PC-9 (cell line): ENCODE measurements at places on chromosomes 11 and 22. TPM values are rescaled to one million over a fixed set of nuclear protein-coding genes. Genes with fewer than 3 reads are reported as not detected.

DNA sequence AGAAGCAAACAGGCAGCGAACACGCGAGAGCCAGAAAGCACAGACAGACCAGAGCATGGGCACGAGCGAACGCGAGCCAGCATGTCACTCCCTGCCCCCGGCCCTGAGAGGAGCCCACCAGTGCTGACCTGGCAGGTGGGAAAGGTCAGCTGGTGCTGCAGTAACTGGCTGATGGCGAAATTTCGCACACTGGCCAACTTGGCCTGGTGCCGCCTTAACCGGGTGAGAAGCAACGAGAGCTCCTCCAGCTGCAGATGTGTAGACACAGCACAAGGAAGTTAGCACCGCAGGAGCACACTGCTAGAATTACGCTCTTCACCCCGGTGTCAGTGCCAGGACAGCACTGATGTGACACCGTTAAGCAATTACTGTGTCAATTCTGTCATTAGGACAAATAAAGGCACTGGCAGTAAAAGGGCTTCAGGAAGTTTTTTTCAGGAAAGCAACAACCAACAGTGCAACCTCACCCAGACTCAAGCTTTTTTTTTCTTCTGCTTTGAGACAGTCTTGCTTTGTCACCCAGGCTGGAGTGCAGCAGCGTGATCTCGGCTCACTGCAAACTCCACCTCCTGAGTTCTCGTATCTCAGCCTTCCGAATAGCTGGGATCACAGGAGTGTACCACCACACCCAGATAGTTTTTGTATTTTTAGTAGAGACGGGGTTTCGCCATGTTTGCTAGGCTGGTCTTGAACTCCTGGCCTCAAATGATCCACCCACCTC is 76.8 kb downstream of the C11orf58 start:
- no peaks in the 10 kb centered on the region for H3K27me3 ChIP-seq
- no peak overlapping the region for H3K4me3 ChIP-seq
- no peak for DNase-seq

GRCh38 chr22:24072361-24072760 is 61.3 kb downstream of the CABIN1 start:
- H3K4me3 ChIP-seq: no peak overlapping the region
- DNase-seq: no peak
- no peaks in the 10 kb centered on the region for H3K36me3 ChIP-seq
- H3K4me1 ChIP-seq: no peaks in the 10 kb centered on the region

DNA sequence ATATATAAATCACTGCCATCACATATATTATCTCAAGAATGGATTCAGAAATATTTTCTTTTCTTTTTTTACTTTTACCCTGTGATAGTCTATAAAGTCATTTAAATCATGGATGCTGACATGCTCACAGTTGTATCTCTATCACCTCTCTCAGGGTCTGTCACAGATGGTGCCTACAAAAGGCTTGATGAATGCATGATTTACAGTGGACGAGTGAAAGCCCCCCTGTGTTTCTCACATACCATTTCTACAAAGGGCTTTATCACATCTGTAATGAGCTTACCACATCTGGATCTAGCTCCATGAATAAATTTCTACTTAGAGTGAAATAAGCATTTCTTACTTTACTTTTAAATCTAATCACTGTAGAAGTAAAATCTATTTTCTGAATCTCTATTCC is 121.4 kb upstream of the CARD18 start:
- H3K27ac ChIP-seq: no peak overlapping the region
- H3K27me3 ChIP-seq: no peaks in the 10 kb centered on the region
- H3K4me3 ChIP-seq: no peak overlapping the region
- H3K4me1 ChIP-seq: no peaks in the 10 kb centered on the region

DNA sequence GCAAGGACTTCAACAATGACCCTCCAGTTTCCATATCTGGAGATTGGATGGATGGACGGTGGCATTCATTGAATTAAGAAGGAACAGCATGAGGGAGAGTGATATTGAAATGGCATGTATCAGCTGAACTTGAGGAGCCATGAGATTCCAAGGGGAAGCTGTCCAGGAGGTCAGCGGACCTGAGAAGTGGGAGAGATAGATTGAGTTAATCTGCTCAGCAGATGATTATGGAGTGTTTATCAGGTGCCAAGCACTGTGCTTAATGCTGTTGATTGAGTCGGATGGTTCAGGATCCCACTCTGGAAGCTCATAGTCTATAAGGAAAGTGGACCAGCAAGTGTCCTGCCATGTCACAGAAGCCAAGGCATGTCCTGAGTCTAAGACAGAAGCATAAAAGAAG is 581.3 kb downstream of the INSC start:
- no peak overlapping the region for H3K27ac ChIP-seq
- H3K4me3 ChIP-seq: no peak overlapping the region
- H3K4me1 ChIP-seq: peaks cover 14% of the 10 kb centered on the region
- DNase-seq: no peak

GRCh38 chr11:76214968-76215548 is 8.8 kb upstream of the WNT11 start:
- no peaks in the 10 kb centered on the region for H3K36me3 ChIP-seq
- DNase-seq: no peak
- 0 out of 2 replicates have a peak, but pooled peaks cover 6% of the 10 kb centered on the region for H3K27me3 ChIP-seq
- no peak overlapping the region for H3K27ac ChIP-seq

- H3K36me3 ChIP-seq: no peaks in the 10 kb centered on the region
- H3K4me3 ChIP-seq: no peak overlapping the region
- no peak overlapping the region for H3K27ac ChIP-seq
- no peaks in the 10 kb centered on the region for H3K27me3 ChIP-seq
Measured at GRCh38 chr22:30892731-30893221, 75.8 kb downstream of the MORC2 start.

DNA sequence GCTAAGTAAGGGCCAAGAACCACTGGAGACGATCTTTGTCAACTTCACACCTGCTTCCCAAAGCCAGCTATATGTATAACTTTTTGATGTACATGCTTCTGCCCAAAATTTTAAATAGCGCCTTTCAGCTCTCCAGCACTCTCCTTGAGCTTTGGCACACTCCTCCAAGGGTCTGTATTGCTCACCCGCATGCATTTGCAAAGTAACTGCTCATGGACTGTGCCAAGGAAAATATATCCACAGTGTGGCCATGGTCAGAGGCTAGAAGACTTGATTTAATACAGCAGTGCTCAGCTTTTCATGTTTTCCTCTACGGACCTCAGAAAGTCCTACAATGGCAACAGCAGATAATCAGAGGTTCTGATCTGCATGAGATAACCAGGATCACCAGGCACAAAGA is 550.1 kb downstream of the SOX6 start:
- no peak overlapping the region for H3K27ac ChIP-seq
- no peaks in the 10 kb centered on the region for H3K36me3 ChIP-seq
- no peak overlapping the region for H3K4me3 ChIP-seq
- DNase-seq: no peak
- no peaks in the 10 kb centered on the region for H3K27me3 ChIP-seq

DNA sequence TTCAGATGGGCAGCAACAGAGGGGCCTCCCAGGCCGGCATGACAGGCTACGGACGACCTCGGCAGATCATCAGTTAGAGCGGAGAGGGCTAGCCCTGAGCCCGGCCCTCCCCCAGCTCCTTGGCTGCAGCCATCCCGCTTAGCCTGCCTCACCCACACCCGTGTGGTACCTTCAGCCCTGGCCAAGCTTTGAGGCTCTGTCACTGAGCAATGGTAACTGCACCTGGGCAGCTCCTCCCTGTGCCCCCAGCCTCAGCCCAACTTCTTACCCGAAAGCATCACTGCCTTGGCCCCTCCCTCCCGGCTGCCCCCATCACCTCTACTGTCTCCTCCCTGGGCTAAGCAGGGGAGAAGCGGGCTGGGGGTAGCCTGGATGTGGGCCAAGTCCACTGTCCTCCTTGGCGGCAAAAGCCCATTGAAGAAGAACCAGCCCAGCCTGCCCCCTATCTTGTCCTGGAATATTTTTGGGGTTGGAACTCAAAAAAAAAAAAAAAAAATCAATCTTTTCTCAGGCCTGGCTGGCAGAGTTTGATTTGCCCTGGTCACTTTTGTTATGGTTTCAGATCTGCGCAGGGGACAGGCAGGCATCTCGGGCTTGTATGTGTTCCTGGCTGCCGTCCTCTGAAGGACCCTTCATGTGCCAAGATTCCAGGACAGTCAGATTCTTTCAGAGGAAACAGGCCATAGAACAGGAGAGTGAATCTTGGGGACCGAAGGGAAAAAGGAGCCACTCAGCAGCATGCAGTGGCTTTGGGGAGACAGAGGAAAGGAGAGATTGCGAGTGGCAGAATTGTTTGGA is 5.3 kb downstream of the TAGLN start:
- no peaks in the 10 kb centered on the region for H3K4me1 ChIP-seq
- H3K36me3 ChIP-seq: no peaks in the 10 kb centered on the region
- no peaks in the 10 kb centered on the region for H3K27me3 ChIP-seq
- H3K27ac ChIP-seq: no peak overlapping the region

- H3K36me3 ChIP-seq: no peaks in the 10 kb centered on the region; the same call in 1 of the 2 replicates
- no peaks in the 10 kb centered on the region for H3K27me3 ChIP-seq
- no peak for DNase-seq
- H3K4me3 ChIP-seq: no peak overlapping the region
Measured at GRCh38 chr11:100705447-100705846, 18.4 kb downstream of the ARHGAP42 start.

GRCh38 chr11:107898270-107898669 is 30.0 kb upstream of the RAB39A start:
- DNase-seq: no peak
- H3K27me3 ChIP-seq: no peaks in the 10 kb centered on the region
- H3K4me3 ChIP-seq: no peak overlapping the region

DNA sequence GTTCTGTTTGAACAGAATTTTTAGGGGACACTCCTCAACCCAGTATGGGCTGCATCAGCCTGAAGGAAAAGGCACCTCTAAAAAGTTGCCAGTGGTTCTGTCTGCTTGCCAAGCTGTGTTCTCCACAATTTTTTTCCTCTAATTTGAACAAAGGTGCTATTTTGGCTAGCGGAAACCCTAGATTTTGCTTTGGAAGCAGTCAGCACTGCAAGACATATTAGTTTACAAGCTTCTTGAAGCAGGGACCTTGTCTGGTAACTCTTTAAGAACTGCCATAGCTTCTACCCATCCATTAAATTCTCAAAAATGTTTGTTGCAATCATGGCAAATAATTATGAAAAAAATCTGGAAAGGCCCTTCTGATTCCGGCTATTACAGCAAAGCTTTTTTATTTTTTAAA is 75.6 kb upstream of the HEPHL1 start:
- no peak overlapping the region for H3K27ac ChIP-seq
- no peaks in the 10 kb centered on the region for H3K36me3 ChIP-seq
- H3K4me1 ChIP-seq: peaks cover 21% of the 10 kb centered on the region
- no peak overlapping the region for H3K4me3 ChIP-seq
- no peaks in the 10 kb centered on the region for H3K27me3 ChIP-seq
- no peak for DNase-seq

GRCh38 chr11:16793009-16793408 is 54.6 kb downstream of the C11orf58 start:
- H3K27me3 ChIP-seq: no peaks in the 10 kb centered on the region
- H3K27ac ChIP-seq: peak overlapping the region; percentile 71; the same call in 1 of the 2 replicates
- peaks cover 35% of the 10 kb centered on the region for H3K4me1 ChIP-seq
- DNase-seq: no peak

DNA sequence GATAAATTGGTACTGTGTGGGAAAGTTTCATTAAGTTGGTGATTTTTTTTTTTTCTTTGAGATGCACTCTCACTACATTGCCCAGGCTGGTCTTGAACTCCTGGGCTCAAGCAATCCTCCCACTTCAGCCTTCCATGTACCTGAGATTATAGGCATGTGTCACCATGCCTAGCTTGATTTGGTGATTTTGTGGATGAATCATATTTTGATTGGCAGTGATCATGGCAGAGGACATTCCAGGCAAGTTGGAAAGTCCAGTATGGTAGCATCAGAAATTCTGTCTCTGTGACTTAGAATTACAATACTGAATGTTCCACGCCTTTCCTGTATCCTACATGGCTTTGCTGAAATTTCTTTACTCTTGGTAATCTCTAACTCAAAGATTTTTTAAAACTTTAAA is 49.4 kb downstream of the HORMAD2 start:
- no peaks in the 10 kb centered on the region for H3K36me3 ChIP-seq
- peak; percentile 40 for DNase-seq

DNA sequence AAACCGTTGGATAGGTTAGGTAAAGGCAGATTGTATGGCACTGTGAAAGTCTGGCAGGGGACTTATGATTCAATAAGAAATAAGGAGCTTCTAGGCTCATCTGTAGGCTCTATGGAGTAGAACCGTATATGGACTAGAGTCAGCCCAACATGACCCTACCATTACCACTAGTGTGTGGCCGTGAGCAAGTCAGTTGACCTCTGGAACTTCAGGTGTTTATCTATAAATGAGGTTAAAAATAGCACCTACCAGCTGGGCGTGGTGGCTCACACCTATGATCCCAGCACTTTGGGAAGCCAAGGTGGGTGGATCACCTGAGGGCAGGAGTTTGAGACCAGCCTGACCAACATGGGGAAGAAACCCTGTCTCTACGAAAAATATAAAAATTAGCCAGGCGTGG is 4.4 kb downstream of the HINFP start:
- peaks cover 7% of the 10 kb centered on the region for H3K4me1 ChIP-seq
- no peaks in the 10 kb centered on the region for H3K27me3 ChIP-seq
- H3K27ac ChIP-seq: no peak overlapping the region
- DNase-seq: no peak
- H3K4me3 ChIP-seq: no peak overlapping the region
- peaks cover 17% of the 10 kb centered on the region; the same call in 1 of the 2 replicates for H3K36me3 ChIP-seq

- H3K27me3 ChIP-seq: no peaks in the 10 kb centered on the region
- peaks cover 37% of the 10 kb centered on the region for H3K4me1 ChIP-seq
- no peak overlapping the region for H3K27ac ChIP-seq
- DNase-seq: no peak
Measured at GRCh38 chr11:128412847-128413791, 174.2 kb downstream of the ETS1 start.

- no peak overlapping the region for H3K4me3 ChIP-seq
- no peaks in the 10 kb centered on the region for H3K36me3 ChIP-seq
- DNase-seq: no peak
- H3K27me3 ChIP-seq: no peaks in the 10 kb centered on the region
- H3K27ac ChIP-seq: peak overlapping the region; percentile 11; the same call in 1 of the 2 replicates
Measured at GRCh38 chr11:22459048-22459447, 120.9 kb downstream of the SLC17A6 start.

DNA sequence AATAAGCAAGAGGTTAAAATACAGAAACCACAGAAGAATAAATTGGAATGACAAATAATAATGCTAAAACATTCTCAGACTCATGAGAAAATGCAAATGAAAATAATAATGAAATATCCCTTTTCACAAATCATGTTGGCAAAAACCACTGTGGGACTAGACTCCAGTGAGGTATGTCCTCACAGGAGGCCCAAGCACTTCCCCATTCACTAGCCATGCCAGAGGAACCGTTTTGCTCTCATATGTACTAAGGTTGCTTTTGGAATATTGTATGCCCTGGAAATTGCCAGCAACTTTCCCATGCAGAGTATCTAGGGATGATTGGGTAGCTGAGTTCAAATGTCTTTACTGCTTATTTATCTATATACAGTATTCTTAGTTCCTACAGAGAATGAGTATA is 106.2 kb upstream of the CHORDC1 start:
- H3K4me1 ChIP-seq: no peaks in the 10 kb centered on the region
- H3K36me3 ChIP-seq: no peaks in the 10 kb centered on the region
- H3K4me3 ChIP-seq: no peak overlapping the region
- no peak for DNase-seq

- H3K4me3 ChIP-seq: no peak overlapping the region
- no peaks in the 10 kb centered on the region for H3K36me3 ChIP-seq
- no peak for DNase-seq
Measured at GRCh38 chr11:108873310-108873709, 208.4 kb downstream of the DDX10 start.

The TMPRSS5 gene
- total RNA-seq: 0.33 and 0.83 TPM in 2 replicates

The FGF19 gene
- 2.0 and 3.4 TPM in 2 replicates for total RNA-seq

The FJX1 gene
- total RNA-seq: 14.8 and 17.5 TPM in 2 replicates

The C22orf31 gene
- not detected in 2 replicates for total RNA-seq

The FZD4 gene
- total RNA-seq: 2.6 TPM in 2 replicates

The MYO18B gene
- total RNA-seq: not detected in 2 replicates

The CBLIF gene
- total RNA-seq: not detected in 2 replicates

The PANX3 gene
- not detected in 2 replicates for total RNA-seq
